ENCODE measurements at places on chromosomes 16 and 17.

DNA sequence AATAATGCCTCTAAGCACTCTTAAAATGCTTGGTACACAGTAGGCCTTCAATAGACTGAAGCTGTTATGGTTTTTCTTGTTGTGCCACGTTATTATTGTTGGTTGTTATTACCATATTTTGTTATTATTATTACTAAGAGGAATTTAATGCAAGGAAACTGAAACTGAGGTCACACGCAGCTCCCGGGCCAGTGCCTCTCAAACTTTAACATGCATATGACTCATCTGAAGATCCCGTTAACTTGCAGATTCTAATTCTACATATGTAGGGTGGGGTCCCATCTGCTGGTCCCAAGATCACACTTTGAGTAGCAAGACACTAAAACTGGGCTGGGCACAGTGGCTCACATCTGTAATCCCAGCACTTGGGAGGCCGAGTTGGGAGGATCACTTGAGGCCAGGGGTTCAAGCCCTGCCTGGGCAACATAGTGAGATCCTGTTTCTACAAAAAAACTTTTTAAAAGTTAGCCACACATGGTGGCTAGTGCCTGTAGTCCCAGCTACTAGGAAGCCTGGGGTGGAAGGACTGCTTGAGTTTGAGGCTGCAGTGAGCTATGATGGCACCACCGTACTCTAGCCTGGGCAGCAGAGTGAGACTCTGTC, 888 bp downstream of the ACSM5 start:
- no peak for DNase-seq

- DNase-seq: peak; percentile 97
Measured at GRCh38 chr16:30378236-30379157, 3.9 kb downstream of the SEPTIN1 start.

DNA sequence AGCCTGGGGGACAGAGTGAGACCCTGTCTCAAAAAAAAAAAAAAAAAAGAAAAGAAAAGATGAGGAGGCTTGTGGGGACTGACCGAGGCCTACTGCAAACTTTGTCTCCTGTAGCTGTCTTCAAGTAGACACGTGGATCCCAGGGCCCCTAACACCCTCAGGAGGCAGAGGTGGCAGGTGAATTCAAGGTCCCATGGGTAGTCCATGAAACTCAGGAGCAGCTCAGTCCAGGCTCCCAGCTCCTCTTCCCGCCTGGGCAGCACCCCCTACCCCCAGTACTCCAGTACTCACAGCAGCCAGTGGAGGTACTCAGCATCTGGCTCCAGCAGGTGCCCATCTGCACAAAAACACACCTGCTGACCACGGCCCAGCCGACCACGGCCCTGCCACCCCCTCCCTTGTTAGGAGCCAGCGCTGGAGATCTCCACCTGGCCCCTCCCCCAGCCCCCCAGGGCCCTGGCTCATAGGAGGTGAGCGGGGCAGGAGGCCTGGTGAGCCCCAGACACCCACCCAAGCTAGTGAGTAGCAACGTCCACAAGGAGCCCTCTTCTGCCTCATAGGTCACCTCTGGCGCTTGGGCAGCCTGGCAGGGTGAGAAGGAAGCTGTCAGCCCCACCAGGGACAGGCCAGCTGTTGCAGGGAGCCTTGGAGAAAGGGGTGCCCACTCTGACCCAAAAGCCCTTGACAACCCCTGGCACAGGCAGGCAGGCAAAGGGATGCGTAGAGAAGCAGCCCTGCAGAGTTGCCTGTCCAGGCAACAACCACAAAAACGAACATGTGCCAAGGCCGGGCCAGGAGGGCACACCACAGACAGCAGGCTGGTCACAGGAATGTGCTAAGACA, 3.8 kb downstream of the MRPL38 start:
- DNase-seq: no peak

GRCh38 chr16:17369421-17370222, 101.1 kb downstream of the XYLT1 start:
- DNase-seq: no peak

DNA sequence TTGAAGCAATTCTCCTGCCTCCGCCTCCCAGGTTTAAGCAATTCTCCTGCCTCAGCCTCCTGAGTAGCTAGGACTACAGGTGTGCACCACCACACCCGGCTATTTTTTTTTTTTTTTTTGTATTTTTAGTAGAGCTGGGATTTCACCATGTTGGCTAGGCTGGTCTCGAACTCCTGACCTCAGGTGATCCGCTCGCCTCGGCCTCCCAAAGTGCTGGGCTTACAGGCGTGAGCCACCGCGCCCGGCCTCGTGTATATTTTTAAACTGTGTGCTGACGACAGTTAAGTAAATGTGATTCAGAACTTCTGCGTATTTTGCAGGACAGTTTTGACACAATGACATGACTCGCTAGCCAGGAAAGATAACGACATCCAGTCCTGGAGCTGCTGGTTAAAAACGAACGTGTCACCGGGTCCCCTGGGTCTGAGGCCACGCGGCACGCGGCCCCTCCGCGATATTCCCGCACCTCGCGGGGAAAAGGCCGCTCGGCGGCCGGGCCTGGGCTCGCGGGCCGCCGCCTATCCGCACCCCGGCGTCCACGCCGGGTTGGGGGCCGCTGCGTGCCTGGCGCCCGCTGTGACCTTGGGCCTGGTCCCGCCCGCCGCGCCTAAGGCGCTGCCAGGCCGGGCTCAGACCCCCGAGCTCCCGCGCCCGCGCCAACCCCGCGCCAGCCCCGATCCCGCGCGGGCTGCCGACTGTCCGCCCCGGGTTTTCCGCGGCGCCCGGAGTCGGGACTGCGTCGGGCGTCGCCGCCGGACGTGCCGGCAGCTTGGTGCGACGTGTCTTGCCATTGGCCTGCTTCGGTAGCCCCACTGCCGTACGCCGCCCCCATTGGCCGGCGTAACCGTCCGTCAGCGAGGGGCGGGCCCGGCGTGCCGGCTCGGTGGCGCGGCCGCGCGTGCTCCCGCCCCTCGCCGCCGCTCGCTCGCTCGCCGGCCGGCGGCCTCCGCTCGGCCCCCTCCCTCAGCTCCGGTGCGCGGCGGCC, at the start of gene FOXK2:
TSS of gene FOXK2 (plus strand) at position 907 of the 985 bp plus-strand sequence. CDS start 157 bp downstream, outside the sequence.
- DNase-seq: peak; percentile 95

- no peak for DNase-seq
Measured at GRCh38 chr17:35214192-35214591, 20.0 kb upstream of the SLC35G3 start.

DNA sequence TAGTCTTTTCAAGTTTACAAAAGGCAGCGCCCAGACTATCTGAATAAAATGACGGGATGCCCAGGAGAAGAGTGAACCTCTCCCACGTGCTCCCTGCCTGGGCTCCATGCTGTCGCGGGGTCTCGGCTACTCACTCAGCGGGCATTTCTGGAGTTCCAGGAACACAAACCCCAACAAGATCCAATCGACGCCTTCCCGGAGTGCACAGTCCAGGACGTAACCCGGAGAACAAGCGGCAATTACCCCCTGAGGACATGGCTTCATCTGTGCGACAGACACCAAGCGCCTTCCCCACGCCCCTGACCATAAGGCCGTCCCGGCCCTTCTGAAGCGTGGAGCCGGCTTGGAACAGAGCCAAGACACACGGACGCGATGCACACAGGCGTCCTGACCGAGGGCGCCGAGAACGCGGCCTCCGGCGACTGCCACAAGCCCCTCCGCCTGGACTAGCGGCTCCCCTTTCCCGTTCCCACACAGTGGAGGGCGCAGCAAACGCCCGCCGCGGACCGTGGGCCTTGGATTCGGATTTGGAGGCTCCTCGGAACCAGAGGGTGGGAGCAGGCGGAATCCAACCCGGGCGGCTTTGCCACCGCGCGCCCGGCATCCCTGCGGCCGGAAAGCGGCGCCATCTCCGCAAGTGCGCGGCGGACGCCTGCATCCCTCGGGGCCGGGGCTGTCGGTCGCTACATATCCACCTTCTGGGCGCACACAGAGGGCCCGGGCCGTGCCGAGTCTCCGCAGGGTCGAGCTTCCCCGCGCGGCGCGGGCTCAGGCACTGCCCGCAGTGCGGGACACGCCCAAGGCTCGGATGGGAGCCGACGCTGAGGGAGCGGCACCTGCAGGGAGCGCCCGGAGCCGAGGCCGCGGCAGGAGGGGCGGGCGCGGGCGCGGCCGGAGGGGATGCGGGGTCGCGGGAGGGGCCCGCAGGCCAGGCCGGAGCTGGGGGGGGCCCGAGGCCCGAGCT, 725 bp downstream of the ABCA3 start:
- no peak for DNase-seq

GRCh38 chr17:45277216-45277849, 15.4 kb upstream of the SPATA32 start:
- peak; percentile 89 for DNase-seq

- no peak for DNase-seq
Measured at GRCh38 chr17:6452471-6453266, 8.4 kb downstream of the PIMREG start.

GRCh38 chr17:14019186-14019956, 49.9 kb upstream of the COX10 start:
- DNase-seq: peak; percentile 60

DNA sequence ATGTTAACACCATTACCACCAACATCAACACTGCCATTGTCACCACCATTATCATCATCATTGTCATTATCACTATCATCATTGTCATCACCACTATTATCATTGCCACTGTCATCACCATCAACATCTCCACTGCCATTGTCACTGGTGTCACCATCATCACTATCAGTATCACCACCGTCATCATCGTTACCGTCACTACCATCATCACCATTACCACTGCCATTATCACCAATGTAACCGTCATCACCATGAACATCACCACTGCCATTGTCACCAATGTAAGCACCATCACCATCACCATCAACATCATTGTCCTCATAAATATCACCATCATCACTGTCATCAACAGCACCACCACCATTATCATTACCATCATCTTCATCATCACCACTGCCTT, 633.2 kb upstream of the EEF2KMT start:
- no peak for DNase-seq

DNA sequence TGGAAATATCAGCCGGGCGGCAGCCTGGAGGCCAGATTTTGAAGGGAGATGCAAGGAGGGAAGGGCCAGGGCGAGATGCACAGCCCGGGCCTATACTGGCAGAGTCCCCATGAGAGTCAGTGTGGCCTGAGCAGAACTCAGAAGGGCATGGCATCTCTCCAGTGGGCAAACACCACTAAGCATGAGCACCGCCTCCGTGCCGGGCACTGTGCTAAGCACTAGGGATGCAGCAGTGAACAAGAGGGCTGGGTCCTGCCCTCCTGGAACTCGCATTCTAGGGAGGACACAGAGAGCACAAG, 33.5 kb downstream of the TK2 start:
- DNase-seq: no peak

DNA sequence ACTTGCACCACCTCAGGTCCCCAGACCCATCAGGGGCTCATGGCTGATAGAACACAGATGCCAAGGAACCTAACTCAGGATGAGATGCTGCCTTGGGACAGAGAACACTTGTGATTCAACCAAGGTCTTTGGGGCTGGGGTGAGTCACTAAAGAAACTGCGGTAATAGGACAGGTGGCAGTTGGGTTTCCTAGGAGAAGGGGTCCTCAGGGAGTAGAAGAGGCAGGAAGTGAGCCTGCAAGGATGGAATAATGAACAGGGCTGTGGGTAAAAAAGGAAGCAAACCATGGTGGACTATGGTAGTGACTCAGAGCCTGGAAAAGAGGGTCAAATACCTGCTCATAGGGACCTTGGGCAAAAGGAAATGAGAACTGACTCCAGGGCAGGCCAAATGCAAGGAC, 6.5 kb upstream of the PNPO start:
- peak; percentile 27 for DNase-seq

DNA sequence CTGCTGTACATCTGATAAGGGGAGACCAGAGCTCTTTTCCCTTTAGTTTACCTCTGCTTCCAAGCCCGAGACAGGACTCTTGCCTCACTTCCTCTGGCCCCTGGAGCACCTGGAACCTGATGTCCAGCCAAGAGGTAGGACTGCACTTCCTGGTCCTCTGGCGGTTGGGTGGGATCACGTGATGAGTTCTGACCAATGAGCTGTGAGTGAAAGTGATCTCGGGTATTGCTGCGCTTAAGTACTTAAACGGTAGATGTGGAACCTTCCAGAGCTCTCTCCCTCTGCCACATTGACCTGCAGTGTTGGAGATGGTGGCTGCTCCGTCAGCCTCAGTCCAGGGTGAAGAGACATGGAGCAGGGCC, 67.0 kb downstream of the SMPD3 start:
- DNase-seq: no peak

DNA sequence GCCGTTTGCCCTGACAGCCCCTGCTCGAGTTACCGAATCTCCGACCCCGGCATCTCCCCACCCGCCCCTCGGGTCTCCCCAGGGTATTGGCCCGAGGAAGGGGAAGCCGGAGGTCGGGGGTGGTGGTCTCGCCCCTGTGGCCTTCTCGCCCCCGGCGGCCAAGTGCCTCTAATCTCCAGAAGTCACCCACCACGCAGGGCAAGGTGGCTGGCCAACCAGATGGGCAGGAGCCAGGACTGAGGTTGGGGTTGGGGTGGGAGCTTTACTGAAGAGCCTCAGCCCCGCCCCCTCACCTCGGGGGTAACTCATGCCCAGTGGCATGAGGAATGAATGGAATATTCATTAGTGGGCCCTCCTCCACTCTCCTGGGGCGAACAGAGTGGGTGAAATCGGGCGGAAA, 637 bp downstream of the DHRS11 start:
- DNase-seq: no peak

DNA sequence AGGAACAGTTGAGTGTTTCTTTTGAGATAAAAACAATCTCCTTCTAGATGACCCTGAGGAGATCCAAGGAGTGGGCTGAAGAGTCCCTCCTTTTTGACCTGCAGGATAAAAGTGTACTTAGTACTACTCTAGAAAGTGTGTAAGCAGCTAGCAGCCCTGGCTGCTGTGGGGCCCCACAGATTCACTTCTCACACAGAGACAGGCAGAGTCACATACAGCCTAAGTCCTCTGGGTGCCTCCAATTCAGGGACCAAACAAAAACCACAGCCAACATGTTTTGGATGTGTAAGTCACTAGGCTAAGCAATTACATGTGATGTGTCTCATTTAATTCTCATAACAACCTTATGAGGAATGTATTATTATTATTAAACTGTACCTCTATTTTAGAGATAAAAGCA, 97.1 kb downstream of the TMEM100 start:
- no peak for DNase-seq

DNA sequence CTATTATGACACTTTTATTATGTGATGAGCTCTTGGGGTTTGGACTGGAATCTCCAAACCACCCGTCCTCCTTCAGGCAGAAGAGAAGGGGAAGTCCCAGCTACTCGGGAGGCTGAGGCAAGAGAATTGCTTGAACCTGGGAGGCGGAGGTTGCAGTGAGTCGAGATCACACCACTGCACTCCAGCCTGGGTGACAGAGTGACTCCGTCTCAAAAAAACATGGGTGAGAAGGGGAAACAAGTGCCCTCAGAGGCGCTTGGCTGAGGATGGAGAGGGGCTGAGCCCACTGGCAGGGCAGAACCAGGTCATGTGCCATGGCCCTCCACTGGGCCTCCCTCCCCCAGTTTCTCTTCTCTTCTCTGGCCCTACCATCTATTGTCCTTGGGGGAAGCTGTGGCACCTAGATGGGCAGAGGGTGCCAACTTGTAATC, 120.9 kb upstream of the SMURF2 start:
- DNase-seq: no peak

GRCh38 chr17:32769846-32770245, 107.1 kb downstream of the MYO1D start:
- DNase-seq: no peak

- DNase-seq: no peak
Measured at GRCh38 chr17:37481001-37481665, 8.6 kb upstream of the DUSP14 start.
